ENCODE measurements at places on chromosomes 12 and 14.

DNA sequence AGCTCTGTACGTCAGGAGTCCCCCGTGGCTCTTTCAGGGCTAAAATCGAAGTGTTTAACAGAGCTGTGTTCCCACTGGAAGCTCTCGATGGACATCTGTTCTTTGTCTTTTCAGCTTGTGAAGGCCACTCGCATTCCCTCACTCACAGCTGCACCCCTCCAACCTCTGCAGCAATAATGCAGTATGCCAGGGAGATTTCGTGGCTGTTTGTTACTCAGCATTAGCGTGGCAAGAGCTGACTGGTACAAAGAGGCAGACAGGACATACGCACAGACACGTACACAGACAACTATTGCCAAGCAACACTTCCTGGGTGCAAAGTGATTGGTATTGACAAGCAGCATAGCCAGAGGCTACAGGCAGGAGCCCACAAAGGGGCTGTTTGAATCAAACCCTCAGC is 11.8 kb upstream of the FBXO21 start:
- DNase-seq, result no peak

GRCh38 chr12:120337730-120338129 is 10.2 kb upstream of the PLA2G1B start:
- DNase-seq, result no peak

- no peak for DNase-seq
These were observed 117.1 kb upstream of the NCOR2 start for GRCh38 chr12:124684496-124684895.

DNA sequence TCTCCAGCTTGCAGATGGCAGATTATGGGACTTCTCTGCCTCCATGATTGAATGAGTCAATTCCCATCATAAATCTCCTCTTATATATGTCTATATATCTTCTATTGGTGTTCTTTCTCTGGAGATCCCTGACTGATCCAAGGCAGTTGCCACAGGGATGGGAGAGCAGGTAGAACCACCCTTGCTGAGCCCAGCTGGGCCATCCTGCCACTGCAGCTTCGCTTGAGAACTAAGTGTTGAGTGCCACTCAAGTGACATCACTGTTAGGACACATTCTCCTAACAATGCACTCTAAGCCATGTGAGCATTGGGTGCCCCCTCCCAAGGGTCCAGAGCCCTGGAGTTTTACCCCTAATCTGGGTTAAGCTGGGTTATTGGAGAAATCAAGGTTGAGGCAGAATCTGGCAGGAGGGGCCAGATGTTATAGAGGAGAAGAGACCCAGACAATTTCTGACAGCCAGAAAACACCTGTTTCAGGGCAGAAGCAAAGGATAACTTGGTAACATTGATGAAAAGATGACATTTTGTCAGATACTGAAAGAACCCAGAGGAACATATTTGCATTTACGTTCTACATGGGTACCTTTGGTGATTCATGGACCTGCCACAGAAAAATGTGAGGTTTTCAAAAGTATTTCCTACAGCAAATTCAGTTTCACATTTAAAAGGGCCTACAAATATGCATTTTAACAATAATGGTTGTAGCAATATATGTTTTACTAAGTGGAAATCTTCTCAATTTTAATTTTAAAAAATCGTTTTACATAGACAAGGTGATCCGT is 57.2 kb upstream of the MAX start:
- DNase-seq, result no peak

DNA sequence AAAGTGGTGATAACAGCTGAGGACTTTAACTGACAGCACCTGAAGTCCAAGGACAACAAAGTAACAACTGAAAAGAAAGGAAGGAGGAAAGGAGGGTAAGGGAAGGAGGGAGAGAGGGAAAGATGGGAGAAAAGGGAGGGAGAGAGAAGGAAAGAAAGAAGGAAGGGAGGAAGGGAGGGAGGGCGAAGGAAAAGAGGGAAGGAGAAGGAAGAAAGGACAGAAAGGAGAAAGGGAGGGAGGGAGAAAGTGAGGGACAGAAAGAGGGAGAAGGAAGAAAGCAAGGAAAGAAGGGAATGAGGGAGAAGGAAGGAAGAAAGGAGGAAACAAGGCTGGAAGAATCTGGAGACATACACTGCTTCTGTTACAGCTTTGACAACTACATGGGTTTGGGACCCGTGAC is 494.4 kb downstream of the FUT8 start:
- DNase-seq, result no peak
